DMS79 (cell line): ENCODE measurements at places on chromosomes 11 and 22.

- DNase-seq = no peak
Measured at GRCh38 chr22:21862386-21863245, 4.8 kb downstream of the MAPK1 start.

- DNase-seq = no peak
Measured at GRCh38 chr22:44693145-44693544, 8.9 kb upstream of the PRR5 start.

DNA sequence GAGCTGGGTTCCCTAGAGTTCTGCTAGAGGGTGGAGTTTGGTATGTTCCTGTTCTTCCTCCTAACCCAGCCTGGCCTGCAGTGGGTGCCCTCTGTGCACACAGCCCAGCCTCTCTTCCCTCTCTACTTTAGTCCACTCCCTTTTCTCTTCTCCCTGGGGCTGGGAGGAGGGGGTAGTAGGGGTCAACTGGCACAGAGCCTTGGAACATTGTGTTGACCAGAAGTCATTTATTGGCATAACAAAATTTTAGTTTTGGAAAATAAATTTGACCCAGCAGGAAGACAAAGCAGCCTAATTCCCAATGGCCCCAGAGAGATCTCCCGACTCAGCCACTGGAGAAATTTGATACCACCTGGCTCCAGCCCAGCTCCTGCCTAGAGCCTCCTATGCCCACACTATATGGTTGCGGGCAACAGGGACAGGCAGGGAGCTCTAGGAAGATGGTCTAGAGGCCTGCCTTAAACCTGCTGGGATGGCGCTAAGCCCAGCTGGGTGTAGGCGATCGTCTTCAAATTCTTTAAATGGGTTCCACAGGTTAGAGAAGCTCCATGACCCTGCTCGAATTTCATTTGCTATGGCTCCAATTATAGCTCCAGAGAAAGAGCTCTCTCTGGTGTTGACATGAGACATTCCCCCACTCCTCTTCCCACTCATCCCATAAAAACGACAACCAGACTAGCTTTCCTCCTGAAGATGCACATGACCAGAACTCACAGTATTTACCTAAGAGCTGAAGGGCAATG lies 9.9 kb downstream of the PCSK7 start:
- peak; percentile 79 for DNase-seq

DNA sequence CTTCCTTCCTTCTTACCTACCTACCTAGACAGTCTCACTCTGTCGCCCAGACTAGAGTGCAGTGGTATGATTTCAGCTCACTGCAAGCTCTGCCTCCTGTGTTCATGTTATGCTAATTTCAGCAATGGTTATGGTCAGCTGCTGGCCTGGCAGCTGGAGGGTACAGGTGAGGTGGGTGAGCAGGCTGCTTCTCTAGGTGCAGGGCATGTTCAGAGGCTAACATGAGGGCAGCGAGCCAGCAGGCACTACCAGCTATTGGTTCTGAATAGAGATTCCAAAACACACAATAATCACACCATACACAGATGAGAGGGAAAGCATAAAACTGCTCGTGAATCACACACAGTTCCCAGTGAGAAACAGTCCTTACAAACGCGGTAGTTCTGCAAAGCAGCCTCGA lies 48.7 kb upstream of the RFPL3 start:
- DNase-seq = no peak

DNA sequence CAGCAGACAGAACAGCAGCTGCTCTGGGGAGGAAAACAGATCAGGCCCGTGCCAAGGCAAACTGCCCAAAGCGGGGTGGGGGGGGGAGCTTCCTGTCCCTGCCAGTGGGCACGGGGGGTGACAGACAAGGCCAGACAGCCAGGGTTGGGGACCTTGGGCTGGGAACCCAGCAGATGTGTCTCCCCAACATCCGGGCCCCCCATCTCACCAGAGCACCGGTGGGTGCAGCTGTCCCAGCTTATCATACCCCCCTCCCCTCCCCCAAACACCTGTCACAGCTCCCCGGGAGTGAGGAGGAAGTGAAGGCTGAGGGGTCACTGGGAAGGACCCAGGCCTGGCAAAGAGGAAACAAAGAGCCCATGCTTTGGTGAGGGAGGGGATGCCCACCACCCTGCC lies 1.3 kb downstream of the PPP1R14B start:
- DNase-seq = no peak

DNA sequence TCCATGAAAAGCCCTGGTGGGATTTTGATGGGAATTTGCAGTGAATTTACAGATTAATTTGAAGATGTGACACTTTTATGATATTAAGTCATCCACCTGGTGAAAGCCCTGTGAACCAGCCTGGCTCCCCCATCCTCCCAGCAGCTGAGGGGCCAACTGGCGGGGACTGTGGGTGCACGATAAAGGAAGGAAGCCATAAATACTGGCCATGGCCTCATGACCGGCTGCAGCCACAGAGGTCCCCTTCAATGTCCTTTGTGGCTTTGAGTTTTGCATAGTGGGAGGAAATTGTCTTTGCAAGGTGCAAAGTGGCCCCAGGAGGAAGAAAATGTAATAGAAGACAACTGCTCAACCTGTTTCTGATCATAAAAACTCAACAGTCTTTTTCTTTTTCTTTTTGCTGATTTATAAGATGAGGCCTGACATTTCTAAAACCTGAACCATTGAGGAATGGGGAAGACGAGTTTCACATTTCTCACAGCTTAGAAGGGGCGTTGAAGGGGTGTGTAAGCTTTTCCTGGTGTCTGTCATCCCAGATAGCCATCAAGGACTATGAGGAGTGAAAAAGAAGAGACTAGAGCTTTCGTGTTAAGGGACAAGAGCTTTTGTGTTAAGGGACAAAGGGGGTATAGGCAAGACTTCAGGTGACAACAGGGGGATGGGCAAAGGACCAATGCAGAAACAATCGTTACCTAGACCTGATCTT lies 6.3 kb upstream of the NDUFV1 start:
- DNase-seq = no peak

GRCh38 chr11:123132881-123133280 lies 62.2 kb downstream of the CLMP start:
- DNase-seq = no peak

GRCh38 chr22:40676644-40677043 lies 2.6 kb upstream of the MCHR1 start:
- no peak for DNase-seq
